ENCODE measurements at places on chromosomes 12 and 14. TPM values are rescaled to one million over a fixed set of nuclear protein-coding genes. Genes with fewer than 3 reads are reported as not detected.

DNA sequence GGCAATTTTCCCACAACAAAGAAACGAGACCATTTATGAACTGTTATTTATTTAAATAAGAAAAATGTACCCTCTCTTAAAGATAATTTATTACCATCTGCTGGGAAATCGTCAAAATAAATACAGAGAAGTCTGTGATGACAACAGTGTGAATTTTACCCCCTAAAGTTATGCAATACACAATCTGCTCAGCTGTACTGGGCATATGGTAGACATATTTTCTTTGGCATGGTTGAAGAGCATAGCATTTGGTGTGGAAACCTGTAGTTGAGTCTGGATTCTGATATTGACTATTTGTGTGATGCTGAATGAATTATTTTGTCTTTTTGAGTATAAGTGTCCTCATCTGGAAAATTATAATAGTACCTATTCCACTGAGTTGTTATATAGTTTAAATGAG, 60.0 kb downstream of the CFAP54 start:
- DNase-seq = no peak

GRCh38 chr12:89084751-89085150, 267.6 kb downstream of the DUSP6 start:
- DNase-seq = no peak

VDR gene
- 1.1 TPM for total RNA-seq

DNA sequence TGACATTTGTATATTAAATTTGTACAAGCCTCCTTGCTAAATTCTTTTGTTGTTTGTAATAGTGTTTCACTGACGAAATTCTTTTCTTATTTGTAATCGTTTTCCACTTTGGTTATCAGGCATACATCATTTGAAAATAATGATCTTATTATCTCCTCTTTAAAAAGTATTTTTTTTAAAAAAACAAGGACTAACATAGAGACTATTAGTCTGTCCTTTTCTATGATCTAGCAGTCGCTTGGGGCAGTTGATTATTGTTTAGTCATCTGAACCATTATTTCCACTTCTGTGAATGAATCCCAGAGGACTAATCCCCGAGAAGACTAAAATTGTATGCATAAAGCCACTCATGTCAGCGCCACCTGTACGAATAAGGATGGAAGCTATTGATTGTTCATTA, 11.5 kb downstream of the ADGRD1 start:
- DNase-seq = no peak

KRT77 gene
- total RNA-seq = not detected

DNA sequence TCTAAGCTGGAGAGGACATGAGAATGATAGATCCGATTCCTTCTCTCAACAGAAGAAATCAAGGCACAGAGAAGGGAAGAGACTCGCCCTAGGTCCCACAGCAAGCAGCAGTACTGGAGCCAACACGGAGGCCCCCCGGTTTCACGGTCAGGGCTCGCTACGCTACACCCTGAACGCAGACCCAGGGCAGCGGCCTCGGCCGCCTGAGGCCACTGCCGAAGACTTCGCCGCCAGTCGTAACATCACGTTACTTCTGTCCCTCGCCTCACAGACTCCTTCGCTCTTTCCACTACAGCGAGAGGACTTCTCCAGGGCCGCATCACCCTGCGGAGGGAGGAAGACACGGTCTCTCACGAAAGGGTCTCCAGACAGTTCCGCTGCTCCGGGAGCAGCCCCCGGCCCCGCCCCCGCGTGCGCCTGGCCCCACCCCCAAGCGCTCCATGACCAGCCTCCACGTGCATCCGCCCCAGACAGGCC, 411 bp upstream of the DCAF4 start:
- no peak for DNase-seq

- DNase-seq = no peak
Observed at GRCh38 chr12:42190376-42190775, 45.7 kb upstream of the GXYLT1 start.

DNA sequence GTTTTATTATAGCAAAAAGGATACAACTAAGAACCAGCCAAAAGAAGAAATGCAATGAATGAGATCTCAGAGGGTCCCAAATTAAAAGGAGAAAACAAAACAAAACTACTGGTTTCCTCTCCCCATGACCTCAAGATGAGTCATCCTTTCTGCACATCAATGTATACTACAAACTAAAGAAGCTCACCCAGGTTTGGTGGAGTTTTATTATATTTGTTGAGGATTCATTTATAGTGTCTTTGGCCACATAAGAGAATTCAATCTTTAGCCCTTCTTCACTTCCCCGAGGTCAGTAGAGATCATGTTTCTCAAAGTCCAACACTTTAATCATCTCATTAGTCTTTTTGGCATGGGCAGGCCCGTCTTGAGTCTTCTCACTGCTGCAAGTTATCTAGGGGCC, 210.6 kb downstream of the SLC6A15 start:
- no peak for DNase-seq
